ENCODE measurements at places on chromosomes 2 and 18.

DNA sequence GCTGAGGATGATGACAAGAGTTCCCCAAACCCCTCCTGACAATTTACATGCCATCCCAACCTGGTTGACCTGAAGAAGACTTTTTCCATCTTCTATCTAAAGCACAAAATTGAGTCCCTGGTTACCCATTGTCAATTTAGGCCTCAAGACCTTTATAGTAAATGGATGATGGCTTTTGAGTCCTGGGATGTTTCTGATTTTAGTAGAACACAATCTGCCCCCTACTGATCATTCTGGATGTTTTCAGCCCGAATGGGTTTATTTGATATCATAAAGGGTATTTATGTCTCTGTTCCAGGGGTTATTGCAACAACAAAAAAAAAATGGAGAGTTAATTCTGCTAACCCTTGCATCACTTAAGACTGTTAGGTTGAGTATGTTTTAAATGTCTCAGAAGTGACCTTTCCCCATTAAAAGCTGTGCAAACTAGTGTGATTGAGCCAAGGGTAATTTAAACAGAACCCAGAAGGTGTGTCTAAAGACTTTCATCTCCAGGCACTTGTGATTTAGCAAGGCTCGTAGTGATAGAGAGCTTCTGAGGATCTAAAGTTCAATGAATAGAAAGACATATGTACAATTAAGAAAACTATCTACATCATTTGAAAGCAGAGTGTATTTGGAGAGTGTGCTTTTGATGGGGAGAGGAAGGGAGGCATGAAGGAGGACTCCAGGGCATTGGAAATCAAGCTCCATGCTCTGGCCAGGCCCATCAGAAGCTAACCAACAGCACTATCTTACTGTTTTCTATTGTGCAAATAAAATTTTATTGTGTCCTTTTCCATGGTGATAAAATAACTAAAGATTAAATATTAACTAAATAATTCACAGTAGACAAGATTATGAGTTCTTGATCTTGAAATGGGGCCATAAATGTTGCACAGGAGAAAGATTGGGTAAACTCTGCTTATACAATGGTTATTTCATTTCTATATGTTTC is 96.6 kb upstream of the NOSTRIN start:
- DNase-seq: peak; percentile 42

- DNase-seq: peak; percentile 54
These were observed 52.3 kb downstream of the ZNF521 start for GRCh38 chr18:25299426-25300300.

DNA sequence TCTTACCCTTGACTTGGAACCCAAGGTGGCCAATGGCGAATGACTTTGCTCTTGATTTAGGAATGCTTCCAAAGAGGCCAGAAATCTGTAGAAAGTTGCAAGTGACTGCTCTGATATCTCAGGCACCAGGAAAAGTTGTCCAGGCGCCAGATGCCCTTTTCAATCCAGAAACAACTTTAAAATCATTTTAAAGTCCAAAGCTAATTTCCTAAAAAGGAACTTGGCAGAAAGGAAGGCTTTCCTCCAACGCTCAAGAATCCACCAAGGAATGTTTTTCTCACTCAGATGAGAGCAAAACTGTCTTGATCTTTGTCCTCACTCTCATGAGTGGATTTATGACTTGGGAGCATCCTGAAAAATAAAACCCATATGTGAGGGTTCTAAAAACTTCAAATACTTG is 5.3 kb downstream of the NGEF start:
- no peak for DNase-seq

DNA sequence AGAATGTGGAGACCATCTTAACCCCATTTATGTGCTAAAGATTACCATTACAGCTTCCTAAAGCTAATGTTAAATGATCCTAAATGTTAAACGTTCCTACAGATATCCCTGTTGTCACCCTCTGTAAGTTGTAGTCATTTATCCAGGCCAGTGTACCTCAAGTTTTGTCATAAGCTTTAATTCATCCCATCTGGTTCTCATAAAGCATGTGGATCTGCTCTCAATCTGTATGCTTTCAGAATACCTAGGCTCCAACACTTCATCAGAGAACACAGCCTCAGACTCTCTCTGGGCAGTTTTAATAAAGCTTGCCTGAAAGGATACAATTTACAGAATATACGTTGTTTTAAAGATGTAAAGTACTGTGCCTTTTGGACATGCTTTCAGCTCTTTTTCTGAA is 4.2 kb upstream of the CCDC178 start:
- DNase-seq: no peak

DNA sequence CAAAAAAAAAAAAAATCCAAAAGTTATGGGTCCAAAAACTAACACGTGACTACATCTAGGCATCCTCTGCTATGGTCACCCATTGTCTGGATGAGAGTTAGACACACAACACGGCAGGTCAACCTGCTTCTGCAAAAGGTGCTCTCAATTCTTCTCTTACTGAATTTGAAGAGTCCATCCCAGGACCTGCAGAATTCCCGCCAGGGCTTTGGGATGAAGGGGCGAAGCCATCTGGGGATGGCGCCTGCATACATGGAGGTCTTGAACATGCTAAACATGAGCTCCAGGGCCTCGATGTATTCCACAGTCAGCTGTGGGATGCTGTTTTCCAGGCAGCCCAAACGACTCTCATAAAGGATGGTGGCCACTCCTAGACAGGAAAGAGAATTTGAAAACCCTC is 19.1 kb downstream of the CYP27C1 start:
- DNase-seq: no peak
